ENCODE measurements at places on chromosomes 5 and 9.

GRCh38 chr5:143133721-143134120 lies 269.8 kb downstream of the NR3C1 start:
- H3K27ac ChIP-seq = no peak overlapping the region
- H3K4me3 ChIP-seq = no peak overlapping the region
- no peaks in the 10 kb centered on the region for H3K27me3 ChIP-seq
- H3K4me1 ChIP-seq = no peaks in the 10 kb centered on the region
- no peaks in the 10 kb centered on the region for H3K36me3 ChIP-seq
- peak; percentile 19 for DNase-seq

GRCh38 chr5:82165740-82166530 lies 112.2 kb downstream of the RPS23 start:
- H3K4me1 ChIP-seq = peaks cover 37% of the 10 kb centered on the region
- peak; percentile 97 for DNase-seq
- peak overlapping the region; percentile 70 for H3K27ac ChIP-seq
- H3K27me3 ChIP-seq = no peaks in the 10 kb centered on the region
- H3K36me3 ChIP-seq = no peaks in the 10 kb centered on the region

GRCh38 chr5:55031492-55031891 lies 7.4 kb downstream of the GZMK start:
- peaks cover 7% of the 10 kb centered on the region for H3K4me1 ChIP-seq
- no peaks in the 10 kb centered on the region for H3K27me3 ChIP-seq
- no peaks in the 10 kb centered on the region for H3K36me3 ChIP-seq
- peak; percentile 12 for DNase-seq

GRCh38 chr5:154098465-154098864 lies 59.7 kb downstream of the MFAP3 start:
- H3K4me1 ChIP-seq = no peaks in the 10 kb centered on the region
- H3K36me3 ChIP-seq = no peaks in the 10 kb centered on the region
- DNase-seq = no peak
- H3K4me3 ChIP-seq = no peak overlapping the region
- no peak overlapping the region for H3K27ac ChIP-seq

GRCh38 chr5:109630093-109630492 lies 59.6 kb upstream of the MAN2A1 start:
- H3K4me1 ChIP-seq = no peaks in the 10 kb centered on the region
- no peak overlapping the region for H3K27ac ChIP-seq
- peak; percentile 16 for DNase-seq
- peaks cover under 1% of the 10 kb centered on the region for H3K27me3 ChIP-seq
- H3K4me3 ChIP-seq = no peak overlapping the region

GRCh38 chr9:7341571-7341970 lies 458.0 kb downstream of the DMAC1 start:
- H3K36me3 ChIP-seq = no peaks in the 10 kb centered on the region
- DNase-seq = no peak
- H3K27me3 ChIP-seq = no peaks in the 10 kb centered on the region
- H3K4me3 ChIP-seq = no peak overlapping the region
- no peaks in the 10 kb centered on the region for H3K4me1 ChIP-seq
- no peak overlapping the region for H3K27ac ChIP-seq

DNA sequence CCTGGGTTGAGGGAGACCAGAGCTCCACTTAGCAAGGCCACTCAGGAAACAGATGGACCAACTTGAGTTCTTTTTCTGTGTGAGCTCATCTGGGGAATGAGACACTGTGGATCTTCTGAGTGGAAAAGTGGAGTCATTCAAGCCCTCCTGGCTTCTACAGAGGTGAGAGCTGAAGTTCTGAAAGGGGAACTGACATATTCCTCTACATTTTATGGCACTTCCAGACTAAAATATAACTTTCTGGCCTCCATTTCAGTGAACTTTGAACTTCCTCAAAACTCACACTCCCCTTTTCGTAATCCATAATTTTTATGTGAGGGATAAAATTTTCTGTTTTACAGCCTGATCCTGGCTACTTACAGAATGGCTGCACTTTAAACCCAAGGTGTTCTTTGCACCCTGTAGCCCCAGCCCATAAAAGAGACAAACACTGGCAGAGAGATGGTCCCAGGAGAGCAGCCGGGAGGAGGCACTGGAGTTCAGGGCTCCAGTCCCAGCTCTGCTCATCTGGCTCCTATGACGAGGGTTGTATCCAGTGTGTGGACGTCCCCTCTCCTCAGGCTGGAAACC lies 10.8 kb downstream of the SPAAR start:
- peak overlapping the region; percentile 18 for H3K27ac ChIP-seq
- H3K36me3 ChIP-seq = no peaks in the 10 kb centered on the region
- peak; percentile 54 for DNase-seq
- H3K27me3 ChIP-seq = no peaks in the 10 kb centered on the region
- peaks cover 26% of the 10 kb centered on the region for H3K4me1 ChIP-seq
- no peak overlapping the region for H3K4me3 ChIP-seq

- H3K4me1 ChIP-seq = no peaks in the 10 kb centered on the region
- no peak overlapping the region for H3K4me3 ChIP-seq
- H3K27ac ChIP-seq = no peak overlapping the region
- H3K36me3 ChIP-seq = no peaks in the 10 kb centered on the region
- DNase-seq = no peak
Observed at GRCh38 chr5:164289526-164289925, 784.1 kb downstream of the MAT2B start.

- no peaks in the 10 kb centered on the region for H3K27me3 ChIP-seq
- no peak overlapping the region for H3K4me3 ChIP-seq
- H3K27ac ChIP-seq = no peak overlapping the region
- no peak for DNase-seq
- H3K36me3 ChIP-seq = no peaks in the 10 kb centered on the region
Observed at GRCh38 chr5:143331956-143332355, 71.5 kb downstream of the NR3C1 start.

GRCh38 chr9:126116351-126117157 lies 210.1 kb upstream of the MVB12B start:
- H3K4me3 ChIP-seq = no peak overlapping the region
- H3K27me3 ChIP-seq = peaks cover 33% of the 10 kb centered on the region
- H3K27ac ChIP-seq = no peak overlapping the region
- no peaks in the 10 kb centered on the region for H3K4me1 ChIP-seq

DNA sequence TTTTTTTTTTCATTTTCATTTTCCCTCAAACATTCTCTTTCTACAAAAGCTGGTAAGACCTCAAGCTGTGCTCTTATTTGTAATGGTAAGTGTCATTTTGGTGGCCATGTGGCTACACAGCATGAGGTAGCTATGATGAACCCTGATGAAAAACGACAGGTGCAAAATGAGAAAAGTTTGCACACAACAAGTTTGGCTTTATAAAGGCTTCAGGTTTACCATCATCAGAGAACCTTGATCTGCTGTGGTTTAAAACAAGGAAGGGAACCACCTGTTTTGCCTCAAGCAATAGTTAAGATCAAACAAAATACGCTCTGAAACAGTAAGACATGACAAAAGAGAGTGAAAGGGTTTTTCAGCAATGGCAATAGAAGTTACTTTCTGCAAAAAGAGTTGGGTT lies 1124.6 kb upstream of the ACO1 start:
- H3K36me3 ChIP-seq = no peaks in the 10 kb centered on the region
- H3K27ac ChIP-seq = no peak overlapping the region
- H3K4me3 ChIP-seq = no peak overlapping the region
- no peak for DNase-seq
- no peaks in the 10 kb centered on the region for H3K4me1 ChIP-seq

- no peaks in the 10 kb centered on the region for H3K36me3 ChIP-seq
- H3K4me1 ChIP-seq = peaks cover 28% of the 10 kb centered on the region
- H3K4me3 ChIP-seq = no peak overlapping the region
- no peak for DNase-seq
Observed at GRCh38 chr9:124618476-124618875, 111.3 kb upstream of the NR5A1 start.

GRCh38 chr9:72758944-72759343 lies 193.9 kb downstream of the ALDH1A1 start:
- H3K4me3 ChIP-seq = no peak overlapping the region
- H3K27ac ChIP-seq = no peak overlapping the region
- no peaks in the 10 kb centered on the region for H3K4me1 ChIP-seq

GRCh38 chr9:113828221-113828620 lies 47.9 kb upstream of the ZNF618 start:
- peak; percentile 9 for DNase-seq
- no peaks in the 10 kb centered on the region for H3K36me3 ChIP-seq
- no peak overlapping the region for H3K27ac ChIP-seq
- no peak overlapping the region for H3K4me3 ChIP-seq
- H3K27me3 ChIP-seq = no peaks in the 10 kb centered on the region
- no peaks in the 10 kb centered on the region for H3K4me1 ChIP-seq

GRCh38 chr5:143826951-143827444 lies 15.0 kb downstream of the HMHB1 start:
- DNase-seq = peak; percentile 25
- no peaks in the 10 kb centered on the region for H3K27me3 ChIP-seq
- peaks cover 18% of the 10 kb centered on the region for H3K4me1 ChIP-seq
- no peaks in the 10 kb centered on the region for H3K36me3 ChIP-seq
- H3K4me3 ChIP-seq = no peak overlapping the region

DNA sequence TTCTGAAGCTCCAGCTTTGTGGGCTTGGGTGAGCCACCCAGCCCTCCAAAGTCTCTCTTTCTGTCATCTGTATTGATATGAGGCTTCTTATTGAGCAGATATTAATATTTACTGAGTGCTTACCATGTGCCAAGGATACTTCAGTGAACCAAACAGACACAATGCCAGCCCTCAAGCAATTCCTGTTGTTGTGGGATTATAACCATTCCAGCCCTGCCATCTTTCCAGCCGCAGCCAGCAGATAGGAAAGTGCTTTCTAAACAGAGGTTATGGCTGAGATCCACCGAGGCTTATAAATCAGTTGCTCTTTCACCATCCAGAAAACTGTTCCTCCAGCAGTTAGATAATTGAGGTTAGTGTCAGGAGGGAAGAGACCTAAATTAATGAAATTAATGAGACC lies 137.7 kb upstream of the ALDH1B1 start:
- H3K4me3 ChIP-seq = no peak overlapping the region
- H3K27me3 ChIP-seq = no peaks in the 10 kb centered on the region
- DNase-seq = no peak
- no peak overlapping the region for H3K27ac ChIP-seq

- DNase-seq = peak; percentile 71
- no peak overlapping the region for H3K4me3 ChIP-seq
- no peaks in the 10 kb centered on the region for H3K27me3 ChIP-seq
- H3K36me3 ChIP-seq = no peaks in the 10 kb centered on the region
- H3K27ac ChIP-seq = peak overlapping the region; percentile 2
Observed at GRCh38 chr9:69584759-69585158, 87.4 kb downstream of the APBA1 start.

GRCh38 chr9:4822057-4822456 lies 29.3 kb downstream of the RCL1 start:
- no peaks in the 10 kb centered on the region for H3K36me3 ChIP-seq
- no peaks in the 10 kb centered on the region for H3K4me1 ChIP-seq
- no peak overlapping the region for H3K4me3 ChIP-seq
- no peaks in the 10 kb centered on the region for H3K27me3 ChIP-seq
- H3K27ac ChIP-seq = no peak overlapping the region

DNA sequence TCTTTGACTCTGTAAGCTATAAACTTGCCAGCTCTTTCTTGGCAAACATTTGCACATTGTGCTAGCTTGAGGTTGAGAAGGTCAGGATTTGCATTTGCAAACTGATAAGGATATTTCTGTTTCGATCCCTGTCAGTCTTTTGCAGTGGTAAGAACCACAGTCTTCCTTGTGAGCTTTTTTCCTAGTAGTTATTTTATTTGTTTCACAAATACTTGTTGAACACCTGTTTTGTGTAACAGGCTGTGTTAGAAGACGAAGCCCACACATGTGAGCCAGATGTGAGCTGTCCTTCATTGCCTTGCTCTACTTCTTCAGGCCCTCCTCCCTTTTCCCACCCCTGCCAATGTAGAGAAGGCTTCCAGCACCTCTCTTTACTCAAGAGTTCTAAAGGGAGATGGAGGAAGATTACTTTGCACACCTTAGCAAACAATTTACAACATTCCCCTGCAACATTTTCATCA lies 327.0 kb upstream of the KLF4 start:
- H3K27ac ChIP-seq = no peak overlapping the region
- H3K27me3 ChIP-seq = no peaks in the 10 kb centered on the region
- no peaks in the 10 kb centered on the region for H3K4me1 ChIP-seq
- H3K36me3 ChIP-seq = no peaks in the 10 kb centered on the region
- DNase-seq = no peak
- H3K4me3 ChIP-seq = no peak overlapping the region

DNA sequence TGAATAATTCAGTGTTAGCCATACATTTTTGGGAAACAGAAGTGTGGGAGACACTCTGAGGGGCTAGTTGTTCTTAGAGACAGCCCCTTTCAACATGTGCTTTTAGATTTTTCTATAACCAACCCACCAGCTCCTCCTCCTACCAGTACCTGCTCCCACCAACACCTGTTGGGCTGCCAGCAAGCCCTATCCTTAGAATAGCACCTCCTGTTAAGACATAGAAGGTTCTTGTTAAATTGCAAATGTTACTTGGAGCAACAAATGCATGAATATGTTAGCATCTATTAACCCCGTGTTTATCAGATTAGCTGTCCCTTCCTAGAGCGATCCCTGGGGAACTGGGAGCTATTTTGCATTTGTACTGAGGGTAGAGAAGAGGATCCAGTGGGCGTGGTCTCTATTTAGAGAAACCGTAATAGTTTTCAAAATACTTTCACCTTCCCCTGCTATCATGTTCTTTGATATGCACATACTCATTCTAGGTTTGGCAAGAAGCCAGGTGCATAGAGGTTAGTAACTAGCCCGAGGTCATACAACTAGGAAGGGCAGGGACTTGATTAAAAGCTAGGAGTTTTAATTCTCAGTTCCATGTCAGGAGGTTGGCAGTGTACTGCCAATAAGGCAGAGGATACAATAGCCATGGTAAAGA lies 334.4 kb downstream of the KCTD16 start:
- no peak overlapping the region for H3K4me3 ChIP-seq
- no peaks in the 10 kb centered on the region for H3K4me1 ChIP-seq
- DNase-seq = no peak
- H3K36me3 ChIP-seq = no peaks in the 10 kb centered on the region
- no peaks in the 10 kb centered on the region for H3K27me3 ChIP-seq

GRCh38 chr5:179292681-179293635 lies 52.3 kb downstream of the ADAMTS2 start:
- peaks cover 27% of the 10 kb centered on the region for H3K4me1 ChIP-seq
- H3K4me3 ChIP-seq = no peak overlapping the region
- H3K27me3 ChIP-seq = no peaks in the 10 kb centered on the region
- DNase-seq = peak; percentile 88

GRCh38 chr9:113879911-113880310 lies 3.8 kb downstream of the ZNF618 start:
- no peak overlapping the region for H3K27ac ChIP-seq
- DNase-seq = no peak
- H3K27me3 ChIP-seq = no peaks in the 10 kb centered on the region

- DNase-seq = peak; percentile 82
- peak overlapping the region; percentile 9 for H3K27ac ChIP-seq
- H3K4me1 ChIP-seq = peaks cover 29% of the 10 kb centered on the region
- no peaks in the 10 kb centered on the region for H3K36me3 ChIP-seq
Observed at GRCh38 chr9:132673355-132673754, 3.1 kb downstream of the GTF3C4 start.

DNA sequence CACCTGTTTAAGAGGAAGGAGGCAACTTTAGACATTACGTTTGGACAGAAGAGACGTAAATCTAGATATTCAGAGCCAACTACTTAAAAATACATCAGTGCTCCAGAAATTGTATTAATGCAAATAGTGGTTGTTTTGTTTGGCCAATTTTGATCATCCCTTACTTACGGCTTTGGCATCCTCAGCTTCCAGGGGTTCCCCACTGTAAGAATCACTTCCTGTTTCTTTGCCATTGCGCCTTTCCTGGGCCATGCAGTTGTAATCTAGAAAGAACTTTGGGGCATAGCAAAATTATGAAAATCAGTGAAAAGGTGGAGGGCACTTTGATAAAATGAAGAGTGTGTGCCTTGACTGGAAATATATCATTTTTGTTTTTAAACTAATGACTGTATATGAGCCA lies 537.2 kb upstream of the TLE4 start:
- no peaks in the 10 kb centered on the region for H3K4me1 ChIP-seq
- H3K27me3 ChIP-seq = no peaks in the 10 kb centered on the region
- DNase-seq = no peak
- no peak overlapping the region for H3K4me3 ChIP-seq

Measured in GM23248 (cell line).